Stimulated activated CD4-positive, alpha-beta T cell treated with anti-CD3 and anti-CD28 coated beads, TNF-alpha, amount 100 ng/mL, for 24 hours (primary cell): ENCODE measurements at places on chromosomes 7 and 10.

DNA sequence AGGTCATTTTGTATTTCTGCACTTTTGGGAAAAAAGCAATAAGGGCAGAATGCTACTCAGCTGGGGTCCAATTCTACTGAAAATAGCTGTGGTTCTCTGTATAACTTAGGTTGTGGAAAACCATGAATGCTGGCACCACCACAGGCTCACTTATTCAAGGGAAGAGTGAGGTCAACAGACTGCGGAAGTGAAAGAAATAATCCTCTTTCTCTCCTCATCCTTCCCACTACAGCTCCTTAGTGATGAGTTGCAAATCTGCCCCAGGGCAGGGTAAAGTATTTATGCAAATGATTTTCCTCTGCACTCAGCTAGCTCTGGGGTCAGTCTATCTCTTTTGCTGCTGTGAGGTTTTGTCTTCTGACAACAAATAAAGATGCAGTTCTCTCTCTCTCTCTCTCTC, 74.1 kb upstream of the PTPRZ1 start:
- no peak for DNase-seq

GRCh38 chr7:125355899-125356298, 426.3 kb upstream of the POT1 start:
- DNase-seq = no peak

DNA sequence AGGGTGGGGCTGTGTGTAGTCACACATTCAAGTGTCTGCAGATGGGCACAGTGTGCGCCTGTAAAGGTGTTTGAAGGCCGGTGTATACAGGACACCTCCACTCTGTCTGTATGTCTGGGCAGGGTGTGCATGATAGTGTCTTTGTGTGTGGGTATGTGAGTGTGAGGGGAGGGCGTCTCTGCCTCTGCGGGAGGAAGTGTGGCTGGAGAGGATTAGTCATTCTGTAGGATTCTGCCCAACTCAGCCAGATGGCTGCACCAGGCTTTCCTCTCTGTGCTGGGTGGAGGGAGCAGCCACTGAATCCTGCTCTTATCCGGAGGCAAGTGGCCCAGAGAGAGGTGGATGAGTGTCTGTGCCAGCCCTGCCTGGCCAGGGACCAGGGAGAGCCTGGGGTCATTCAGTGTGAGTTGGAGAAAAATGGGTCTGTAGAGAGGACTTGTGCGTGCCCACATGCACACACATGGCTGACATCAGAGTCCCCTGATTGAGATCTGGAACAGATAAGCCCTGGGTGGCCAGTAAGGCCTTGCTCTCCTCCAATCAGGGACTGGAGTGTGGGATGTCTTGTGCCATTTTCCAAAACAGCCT, 1.7 kb downstream of the SFXN3 start:
- DNase-seq = peak; percentile 58

DNA sequence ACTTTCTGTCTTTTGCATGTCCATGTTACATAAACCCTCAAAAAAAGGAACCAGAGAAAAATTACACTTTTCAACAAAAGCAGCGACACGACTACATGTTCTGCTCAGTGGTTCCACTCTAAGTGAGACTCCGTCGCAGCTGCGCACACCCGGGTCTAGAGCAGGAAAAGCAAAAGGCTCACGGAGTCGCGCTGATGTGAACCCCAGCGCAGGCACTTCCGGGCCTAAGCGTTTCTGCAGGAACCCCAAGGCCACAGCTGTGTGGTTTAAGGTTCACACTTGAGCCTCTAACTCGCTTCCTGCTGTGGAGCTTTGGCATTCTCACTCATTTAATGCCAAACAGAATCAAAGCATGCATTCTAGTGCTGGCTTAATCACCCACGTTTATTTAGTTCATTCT, 240.3 kb downstream of the DNAJB6 start:
- DNase-seq = no peak

GRCh38 chr10:80814147-80814652, 276.5 kb downstream of the SH2D4B start:
- DNase-seq = no peak

DNA sequence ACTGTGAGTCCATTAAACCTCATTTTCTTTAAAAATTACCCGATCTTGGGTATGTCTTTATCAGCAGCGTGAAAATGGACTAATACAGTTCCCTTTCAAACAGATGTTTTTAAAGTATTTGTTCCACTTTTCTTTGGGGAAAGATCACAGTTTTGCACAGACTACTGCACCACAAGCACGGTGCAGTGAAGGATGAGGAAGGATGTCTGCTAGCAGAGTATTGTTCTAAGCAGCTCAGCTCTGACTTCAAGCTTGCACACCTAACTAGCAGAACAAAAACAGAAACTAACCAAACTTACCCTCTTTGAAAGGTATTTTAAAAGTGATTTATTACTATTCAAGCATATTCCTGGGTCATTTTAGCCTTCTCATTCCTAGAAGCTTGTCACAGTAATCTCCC, 20.0 kb downstream of the THNSL1 start:
- no peak for DNase-seq

DNA sequence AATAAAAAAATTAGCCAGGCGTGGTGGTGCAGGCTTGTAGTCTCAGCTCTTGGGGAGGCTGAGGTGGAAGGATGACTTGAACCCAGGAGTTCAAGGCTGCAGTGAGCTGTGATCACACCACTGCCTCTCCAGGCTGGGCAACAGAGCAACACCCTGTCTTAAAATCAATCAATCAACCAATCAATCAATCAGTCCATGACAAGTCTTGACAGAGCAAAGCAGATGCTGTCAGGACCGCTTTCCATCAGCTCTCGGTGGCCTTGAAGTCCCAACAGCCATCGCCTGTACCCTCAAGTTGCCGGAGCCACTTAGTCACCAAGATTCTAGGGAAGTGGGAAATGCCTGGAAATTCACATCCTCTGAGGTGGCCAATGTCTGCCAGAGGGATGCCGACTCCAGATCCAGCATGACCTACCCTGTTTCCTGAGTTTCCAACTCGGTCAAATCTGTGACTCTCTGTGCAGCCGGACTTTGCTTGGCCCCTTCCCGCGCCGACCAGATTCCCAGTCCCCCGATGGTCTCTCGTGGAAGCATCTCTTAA, 871 bp upstream of the CCL24 start:
- DNase-seq = no peak

GRCh38 chr7:103905997-103906396, 83.5 kb downstream of the RELN start:
- no peak for DNase-seq

- no peak for DNase-seq
Observed at GRCh38 chr10:71036297-71036966, 148.1 kb upstream of the PCBD1 start.

DNA sequence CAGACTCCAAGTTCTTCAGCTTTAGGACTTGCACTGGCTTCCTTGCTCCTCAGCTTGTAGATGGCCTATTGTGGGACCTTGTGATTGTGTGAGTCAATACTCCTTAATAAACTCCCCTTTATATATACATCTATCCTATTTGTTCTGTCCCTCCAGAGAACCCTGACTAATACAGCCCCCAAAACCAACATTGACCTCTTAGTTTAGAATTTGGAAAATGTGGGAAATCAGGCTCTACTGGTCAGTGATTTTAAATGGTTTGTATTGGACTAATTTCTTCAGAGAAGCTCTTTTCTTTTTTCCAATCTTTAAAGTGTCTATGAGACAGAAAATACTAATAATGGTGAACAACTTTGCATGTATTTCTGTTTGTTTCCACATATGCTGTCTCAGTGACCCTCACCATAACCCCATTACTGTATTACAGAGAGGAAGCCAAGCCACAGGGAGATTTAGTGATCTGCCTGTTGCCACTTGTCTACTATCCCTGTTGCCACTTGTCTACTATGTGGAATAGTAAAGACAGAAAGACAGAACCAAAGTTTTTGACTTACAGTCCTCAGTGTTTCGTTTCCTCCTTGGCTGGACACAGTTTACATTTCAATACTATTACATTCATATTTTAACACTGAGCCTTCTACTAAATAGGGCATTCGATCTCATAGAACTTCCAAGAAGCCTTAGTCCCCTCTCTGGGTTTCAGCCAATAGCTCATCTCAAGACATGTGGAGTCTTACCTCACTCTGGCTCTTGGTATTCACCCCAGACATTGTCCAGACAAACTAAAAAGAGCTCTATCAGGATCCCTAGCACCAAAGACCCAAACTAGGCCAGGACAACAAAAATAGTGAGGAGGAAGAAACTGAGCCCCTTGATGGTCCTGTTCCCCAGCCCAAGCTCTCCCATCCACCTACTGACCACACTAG, 121.0 kb downstream of the AKR1D1 start:
- DNase-seq = no peak

DNA sequence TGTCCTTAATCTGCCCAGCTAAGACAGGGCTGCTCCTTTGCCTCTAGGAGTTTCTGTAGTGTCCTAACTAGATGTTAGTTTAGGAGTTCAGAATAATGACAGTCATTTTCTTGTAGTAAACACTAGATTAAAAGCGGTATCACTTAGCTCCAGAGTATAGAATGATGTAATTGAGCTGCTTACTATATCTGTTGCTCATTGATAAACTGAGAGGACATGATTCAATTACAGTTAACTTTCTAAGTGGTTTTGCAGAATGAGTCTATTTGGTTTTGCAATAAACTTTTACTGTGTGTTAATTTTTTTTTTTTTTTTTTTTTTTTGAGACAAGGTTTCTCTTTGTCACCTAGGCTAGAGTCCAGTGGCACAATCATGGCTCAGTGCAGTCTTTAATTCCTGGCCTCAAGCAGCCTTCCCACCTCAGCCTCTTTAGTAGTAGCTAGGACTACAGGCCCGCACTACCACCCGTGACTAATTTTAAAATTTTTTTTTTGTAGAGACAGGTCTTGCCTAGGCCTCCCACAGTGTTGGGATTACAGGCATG, 1.8 kb downstream of the STMP1 start:
- no peak for DNase-seq

DNA sequence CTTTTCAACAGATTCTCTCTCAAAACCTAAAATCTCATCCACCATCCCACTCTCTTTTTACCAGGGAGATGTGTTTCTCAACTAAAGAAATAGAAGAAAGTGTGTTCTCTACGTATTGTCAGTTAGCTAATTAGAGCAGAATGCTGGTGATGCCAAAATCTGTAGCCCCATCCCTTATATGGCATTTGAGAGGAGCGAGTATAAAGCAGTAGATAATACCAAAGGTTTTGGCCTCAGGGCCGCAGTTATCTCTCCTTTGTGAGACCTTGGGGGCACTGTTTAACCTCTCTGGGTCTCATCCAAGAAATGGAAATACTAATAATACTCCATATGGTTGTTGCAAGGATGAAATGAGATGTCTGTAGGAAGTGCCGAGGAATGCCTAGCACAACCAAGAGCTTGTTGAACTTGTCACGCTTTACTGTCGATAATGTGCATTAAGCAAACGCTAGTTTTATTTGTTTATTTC, 456 bp upstream of the DLD start:
- DNase-seq = no peak

DNA sequence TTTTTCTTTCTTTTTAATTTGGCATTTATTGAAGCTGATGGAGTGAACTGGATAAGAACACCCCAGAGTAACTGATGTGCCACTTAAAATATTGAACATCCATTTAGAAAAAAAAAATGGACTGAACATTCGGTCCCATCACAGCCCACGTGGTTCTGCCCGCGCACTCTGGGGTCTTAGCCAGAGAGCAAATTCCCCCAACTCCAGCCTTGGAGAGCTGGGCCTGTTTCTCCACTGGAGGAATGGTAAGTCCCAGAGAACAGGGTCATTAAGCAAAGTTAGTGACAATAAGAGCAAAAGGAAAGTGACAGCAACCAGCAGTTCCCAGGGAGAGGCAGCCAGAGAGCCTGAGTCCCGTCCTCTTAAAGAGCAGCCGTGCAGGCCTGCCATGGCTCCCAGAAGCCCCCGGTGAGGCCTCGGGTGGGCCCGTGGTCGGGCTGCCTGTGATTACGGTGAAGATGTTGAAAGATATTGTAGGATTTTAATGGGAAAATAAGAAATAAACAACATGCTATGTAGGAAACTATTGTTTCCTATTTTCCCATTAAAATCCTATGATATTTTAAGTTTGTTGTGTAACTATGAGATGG, 487.9 kb upstream of the MKI67 start:
- no peak for DNase-seq

GRCh38 chr7:80047032-80047431, 87.6 kb upstream of the GNAI1 start:
- no peak for DNase-seq

GRCh38 chr7:127091620-127092019, 161.1 kb downstream of the GRM8 start:
- no peak for DNase-seq

- DNase-seq = no peak
Observed at GRCh38 chr7:77702968-77703472, 6.8 kb downstream of the RSBN1L start.

DNA sequence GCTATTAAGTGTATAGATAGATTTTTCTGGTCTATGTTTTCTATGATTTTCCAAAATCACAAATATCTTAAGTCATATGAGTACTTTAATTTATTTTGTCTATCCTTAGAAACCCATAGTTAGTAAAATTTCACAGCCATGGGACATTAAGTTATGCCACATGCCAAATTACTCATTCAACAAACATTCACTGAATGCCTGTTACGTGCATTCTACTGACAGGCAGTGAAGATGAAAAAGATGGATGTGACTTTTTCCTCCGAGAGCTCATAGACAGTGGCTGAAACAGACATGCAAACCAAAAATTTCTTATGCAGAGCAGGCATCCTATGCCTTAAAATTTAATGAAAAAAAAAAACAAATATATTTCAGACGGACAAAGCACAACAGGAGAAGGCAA, 84.9 kb downstream of the CHRM2 start:
- DNase-seq = no peak

DNA sequence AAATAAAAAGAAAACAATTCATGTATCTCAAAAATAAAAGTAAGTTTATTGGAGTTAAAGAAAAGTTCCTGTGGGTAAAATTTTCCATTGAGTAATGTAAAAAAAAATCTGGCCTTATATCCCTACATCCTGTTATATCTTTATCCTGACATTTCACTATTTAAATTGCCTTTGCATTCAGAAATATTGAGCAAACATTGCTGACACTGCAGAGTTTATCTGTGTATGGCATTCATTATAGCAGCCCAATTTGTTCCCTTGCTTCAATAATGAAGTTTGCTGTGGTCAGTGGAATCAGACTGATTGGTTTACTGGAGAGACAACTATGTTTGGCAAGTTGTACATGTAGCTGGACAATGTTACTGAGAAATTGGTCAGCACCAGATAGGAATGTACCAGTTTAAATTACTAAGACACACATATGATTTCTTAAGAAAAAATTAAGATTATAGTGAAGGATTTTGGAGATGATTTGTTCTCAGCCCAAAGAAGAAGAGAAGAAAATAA, 271.7 kb downstream of the ANKRD7 start:
- no peak for DNase-seq

GRCh38 chr7:126803990-126804389, 448.8 kb downstream of the GRM8 start:
- no peak for DNase-seq

DNA sequence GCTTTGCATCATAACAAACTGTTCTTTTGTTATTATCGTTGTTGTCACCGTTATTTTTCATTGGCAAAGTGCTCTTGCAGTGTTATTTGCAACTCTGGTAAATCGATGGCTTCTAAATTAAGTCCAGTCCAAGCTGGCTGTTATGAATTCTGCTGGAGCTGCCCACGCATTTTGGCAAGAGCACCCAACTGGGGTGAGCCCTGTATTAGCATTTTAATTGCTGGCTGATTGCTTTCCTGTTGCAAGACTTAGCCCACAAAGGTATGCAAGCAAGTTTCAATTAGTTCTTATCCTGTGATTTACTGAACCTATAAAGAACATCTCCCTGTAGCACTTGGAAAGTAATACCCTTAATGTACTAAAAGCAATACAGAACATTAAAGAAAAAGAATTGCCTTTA, 226.8 kb downstream of the ACTR3B start:
- DNase-seq = no peak

GRCh38 chr10:10528563-10528910, 489.1 kb upstream of the CELF2 start:
- DNase-seq = no peak

- DNase-seq = no peak
Observed at GRCh38 chr10:80894311-80894791, 356.6 kb downstream of the SH2D4B start.
